ENCODE measurements at places on chromosomes 7 and 10.
A peak's percentile ranks its signal among the peaks of the same experiment; 100 is the strongest.

- DNase-seq = no peak
Observed at GRCh38 chr10:34647160-34647559, 167.9 kb downstream of the PARD3 start.

DNA sequence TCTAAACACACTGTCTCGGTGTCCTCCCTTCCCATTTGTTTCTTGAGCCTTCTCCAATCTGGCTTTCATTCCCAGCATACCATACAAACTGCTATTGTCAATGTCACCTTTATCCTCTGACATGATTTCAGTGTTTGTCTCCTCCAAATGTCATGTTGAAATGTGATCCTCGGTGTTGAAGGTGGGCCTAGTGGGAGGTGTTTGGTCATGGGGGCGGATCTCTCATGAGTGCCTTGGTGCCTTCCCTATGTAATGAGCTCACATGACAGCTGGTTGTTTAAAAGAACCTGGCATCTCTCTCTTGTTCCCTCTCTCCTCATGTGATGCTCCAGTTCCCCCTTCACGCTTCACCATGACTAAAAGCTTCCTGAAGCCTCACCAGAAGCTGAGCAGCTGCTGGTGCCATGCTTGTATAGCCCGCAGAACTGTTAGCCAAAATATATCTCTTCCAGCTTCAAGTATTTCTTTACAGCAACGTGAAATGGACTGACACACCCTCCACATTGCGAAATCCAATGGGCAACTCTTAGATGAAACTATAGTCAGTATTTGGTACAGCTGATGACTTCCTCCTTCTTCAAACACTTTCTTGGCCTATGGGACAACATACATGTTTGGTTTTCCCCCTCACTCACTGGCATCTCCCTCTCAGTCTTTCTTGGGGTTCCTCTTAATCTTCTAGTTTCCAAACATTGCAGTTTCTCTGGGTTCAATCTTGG is 27.8 kb downstream of the RNLS start:
- DNase-seq = no peak

- DNase-seq = no peak
Observed at GRCh38 chr7:93298671-93299070, 66.5 kb downstream of the VPS50 start.

DNA sequence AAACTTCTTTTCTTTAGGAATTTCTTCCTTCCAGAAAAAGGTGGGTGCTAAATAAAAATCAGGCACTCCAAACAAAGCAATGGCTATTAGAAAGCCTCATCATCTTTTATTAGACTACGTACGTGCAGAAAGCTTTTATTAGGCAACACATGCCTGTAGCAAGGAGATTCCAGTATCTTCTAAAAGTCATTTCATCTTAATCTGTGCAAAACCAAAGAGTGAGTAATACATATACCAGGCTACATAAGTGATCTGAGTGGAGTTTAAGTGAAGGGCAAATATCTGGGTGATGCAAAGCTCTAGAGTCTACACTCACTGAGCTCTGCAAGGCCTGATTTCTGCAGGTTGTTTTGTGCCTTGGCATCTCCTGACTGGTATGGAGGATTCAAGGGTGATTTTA is 231.7 kb downstream of the ELMO1 start:
- no peak for DNase-seq

DNA sequence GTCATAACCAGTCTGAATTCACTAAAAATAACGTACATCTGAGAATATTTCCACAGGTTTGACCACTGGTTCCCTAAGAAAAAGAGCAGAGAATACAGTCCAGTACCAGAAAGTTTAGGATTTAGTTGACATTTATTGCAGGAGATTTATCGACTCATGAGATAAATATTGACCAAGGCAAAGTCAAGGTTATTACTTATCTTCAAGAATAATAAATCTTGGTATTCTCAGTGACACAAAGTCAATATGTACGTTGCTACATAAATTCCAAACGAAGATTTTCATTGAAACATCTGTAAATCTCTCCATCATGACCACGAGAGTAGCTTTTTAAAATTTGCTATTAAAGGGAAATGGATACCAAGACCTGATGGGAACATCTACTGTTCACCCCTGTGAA is 39.4 kb upstream of the GRB10 start:
- DNase-seq = no peak

- DNase-seq = no peak
Observed at GRCh38 chr7:41239596-41239995, 463.3 kb downstream of the INHBA start.

GRCh38 chr10:122822973-122823690 is 22.5 kb downstream of the CUZD1 start:
- DNase-seq = no peak

- peak; percentile 54 for DNase-seq
Observed at GRCh38 chr7:74002474-74003017, 25.4 kb upstream of the ELN start.

DNA sequence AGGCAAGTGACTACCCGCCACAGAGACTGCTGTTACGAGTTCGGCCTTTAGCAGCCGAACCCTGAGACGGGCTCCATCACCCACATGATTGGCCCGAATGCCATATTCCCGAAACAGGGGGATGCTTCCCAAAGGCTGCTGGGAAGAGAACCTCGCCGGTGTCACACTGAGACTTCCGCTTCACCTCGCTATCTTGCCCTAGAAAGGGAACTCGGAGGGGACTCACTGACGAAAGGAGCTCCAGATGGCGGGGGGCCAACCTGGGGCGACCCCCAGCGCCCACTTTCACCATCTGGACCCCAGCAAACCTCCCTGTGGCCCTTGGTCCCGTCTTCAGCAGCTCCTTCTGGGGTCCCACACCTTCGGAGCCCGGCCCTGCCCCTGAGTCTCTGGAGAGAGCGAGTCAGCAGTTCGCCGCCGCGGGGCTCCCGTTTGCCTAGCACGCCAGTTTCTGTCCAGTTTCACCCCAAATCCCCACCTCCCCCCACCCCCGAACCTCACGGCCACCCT is 529 bp downstream of the HPS1 start:
- DNase-seq = peak; percentile 47

- DNase-seq = peak; percentile 60
Observed at GRCh38 chr10:7412237-7412927, 1.5 kb upstream of the SFMBT2 start.

DNA sequence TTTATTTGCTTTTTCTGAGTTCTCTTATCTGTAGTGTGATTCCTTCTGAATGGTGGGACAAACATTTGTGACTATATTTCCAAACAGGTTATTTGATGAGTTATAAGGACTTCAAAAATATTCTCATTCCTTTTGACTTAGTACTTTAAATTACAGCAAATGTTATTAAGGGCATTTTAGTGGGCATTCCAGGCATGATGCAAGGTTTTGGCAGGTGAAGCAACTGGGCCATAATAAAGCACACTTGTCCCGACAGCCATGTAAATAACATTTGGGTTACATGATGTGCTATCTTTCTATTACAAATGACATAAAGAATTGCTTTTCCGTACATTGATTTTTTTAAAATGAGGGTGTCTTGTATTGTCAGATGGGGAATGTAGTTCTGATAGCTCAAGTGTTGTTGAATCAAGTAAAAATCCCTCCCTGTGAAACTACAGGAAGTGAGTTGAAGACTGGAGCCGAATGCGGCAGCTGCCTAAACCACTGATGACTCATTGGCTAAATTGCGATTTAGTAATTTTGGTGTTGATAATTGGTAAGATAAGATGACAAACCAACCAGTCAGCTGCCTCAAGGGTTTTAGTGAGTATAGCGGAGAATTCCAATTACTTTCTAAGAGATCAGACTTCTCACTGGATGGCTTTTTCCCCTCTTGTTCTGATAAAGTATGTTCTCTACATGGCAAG is 231.3 kb upstream of the NPY start:
- DNase-seq = no peak
